Amniotic stem cell (primary cell): ENCODE measurements at places on chromosomes 7 and 10.

- DNase-seq: no peak
Observed at GRCh38 chr10:100748231-100749058, 3.1 kb downstream of the PAX2 start.

GRCh38 chr7:36262309-36263094 is 109.4 kb downstream of the EEPD1 start:
- no peak for DNase-seq

- no peak for DNase-seq
Observed at GRCh38 chr7:21160401-21160800, 267.5 kb upstream of the SP4 start.

DNA sequence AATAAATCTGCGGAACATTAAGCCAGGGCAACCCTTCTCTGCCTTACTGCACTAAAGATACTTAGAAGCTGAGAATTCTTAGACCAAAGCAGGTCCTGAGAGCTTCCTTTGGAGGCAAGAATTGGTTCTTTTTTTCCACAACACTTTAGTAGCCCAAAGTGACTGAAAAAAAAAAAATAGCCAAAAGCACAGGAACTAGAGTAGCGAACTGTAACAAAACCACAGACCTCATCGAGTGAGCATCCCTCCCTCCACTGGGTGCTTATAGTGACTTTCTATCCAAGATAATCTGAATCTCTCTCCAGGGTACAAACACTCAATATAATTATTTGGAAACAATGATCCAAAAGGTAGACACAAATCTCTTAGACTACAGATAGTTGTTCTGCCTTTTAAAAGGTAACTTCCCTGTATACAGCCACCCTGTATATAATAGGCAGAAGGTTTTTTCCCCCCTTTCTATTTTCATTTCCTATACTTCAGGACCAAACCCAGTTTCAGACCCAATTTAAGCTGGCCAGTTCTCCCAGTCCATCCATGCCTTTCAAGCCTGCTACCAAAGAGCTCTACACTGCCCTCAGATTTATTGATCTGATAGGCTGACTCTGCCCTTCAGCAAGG is 31.6 kb upstream of the KCNIP2 start:
- no peak for DNase-seq

GRCh38 chr7:19295376-19295775 is 150.2 kb upstream of the FERD3L start:
- DNase-seq: no peak

- no peak for DNase-seq
Observed at GRCh38 chr7:98178762-98179490, 32.3 kb upstream of the BHLHA15 start.

DNA sequence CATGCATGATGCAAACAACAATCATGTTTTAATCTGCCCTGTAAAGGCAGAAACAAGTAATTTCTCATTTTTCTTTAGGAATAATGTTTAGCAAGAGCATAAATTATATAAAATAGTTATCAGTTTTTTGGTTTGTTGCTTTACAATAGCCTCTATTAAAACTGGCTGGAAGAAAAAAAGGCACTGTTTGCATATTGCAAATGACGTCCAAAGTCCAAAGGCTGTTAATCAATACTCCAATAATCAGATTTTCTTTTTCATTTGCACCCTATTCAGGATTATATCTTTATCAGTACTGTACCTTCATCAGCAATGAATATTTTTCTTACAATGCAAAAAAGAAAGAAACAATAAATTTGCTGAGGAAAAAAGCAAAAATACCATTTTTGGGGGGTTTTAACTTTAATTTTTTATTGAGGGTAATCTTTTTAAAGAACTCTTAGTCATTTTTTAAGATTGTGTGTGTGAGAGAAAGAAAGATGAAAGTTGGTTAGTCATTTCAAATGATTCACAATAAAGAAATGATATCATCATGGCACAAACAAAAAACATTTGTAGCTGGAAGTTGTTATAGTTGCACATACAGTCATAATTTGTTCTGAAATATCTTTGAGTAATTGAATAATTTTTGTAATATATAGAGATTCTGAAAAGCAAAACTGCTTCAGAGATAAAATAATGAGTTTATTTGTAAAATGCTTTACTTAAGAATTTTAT is 44.4 kb upstream of the AKR1C2 start:
- no peak for DNase-seq

DNA sequence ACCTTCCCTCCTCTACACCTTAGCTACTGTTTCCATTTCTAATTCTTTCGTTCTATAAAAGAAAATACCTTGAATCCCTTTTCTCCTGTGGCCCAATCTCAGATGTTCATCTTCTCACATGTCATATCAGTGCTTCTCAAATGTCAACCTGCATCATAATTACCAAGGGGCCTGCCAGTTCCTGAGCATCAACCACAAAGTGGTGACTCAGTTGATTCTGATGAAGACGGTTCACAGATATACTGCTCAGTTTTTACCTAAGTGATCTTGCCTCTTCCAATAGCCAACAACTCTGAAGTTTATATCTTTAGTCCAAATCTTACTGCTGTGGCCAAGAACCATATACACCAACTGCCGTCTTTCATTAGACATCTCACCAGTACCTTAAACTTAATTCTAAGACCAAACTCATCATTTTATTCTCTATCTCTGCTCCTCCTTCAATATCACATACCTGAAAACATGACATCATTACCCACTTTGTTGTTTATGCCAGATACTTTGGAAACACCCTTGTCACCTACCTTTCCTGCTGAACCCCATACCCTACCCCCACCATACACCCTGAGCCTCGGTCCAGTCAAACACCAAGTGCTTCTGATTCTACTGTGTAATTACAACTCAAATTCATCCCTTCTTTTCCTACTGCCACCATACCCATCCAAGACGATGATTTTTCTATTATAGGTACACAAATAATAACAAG is 115.5 kb downstream of the LMBR1 start:
- no peak for DNase-seq

GRCh38 chr10:109019001-109019424 is 904.3 kb downstream of the XPNPEP1 start:
- DNase-seq: no peak

GRCh38 chr10:21437770-21438382 is 87.6 kb downstream of the SKIDA1 start:
- no peak for DNase-seq

DNA sequence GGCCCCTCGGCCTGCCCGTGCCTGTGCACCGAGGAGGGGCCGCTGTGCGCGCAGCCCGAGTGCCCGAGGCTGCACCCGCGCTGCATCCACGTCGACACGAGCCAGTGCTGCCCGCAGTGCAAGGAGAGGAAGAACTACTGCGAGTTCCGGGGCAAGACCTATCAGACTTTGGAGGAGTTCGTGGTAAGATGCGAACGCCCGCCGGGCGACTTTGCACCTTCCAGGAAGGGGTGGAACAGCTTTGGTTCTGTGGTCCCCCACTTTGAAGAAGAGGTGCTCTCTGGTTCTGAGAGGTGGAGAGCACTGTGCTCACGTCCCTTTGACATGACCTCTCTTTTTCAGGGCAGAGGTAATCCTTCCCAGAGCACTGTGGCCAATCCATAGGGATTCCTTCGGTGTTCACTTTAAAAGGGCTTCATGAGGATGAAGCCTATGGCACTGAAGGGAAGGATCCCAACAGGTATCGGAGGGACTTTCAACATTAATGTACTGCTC is 2.6 kb downstream of the VWC2 start:
- DNase-seq: no peak

- DNase-seq: no peak
Observed at GRCh38 chr10:31099664-31100063, 68.0 kb upstream of the ZNF438 start.

DNA sequence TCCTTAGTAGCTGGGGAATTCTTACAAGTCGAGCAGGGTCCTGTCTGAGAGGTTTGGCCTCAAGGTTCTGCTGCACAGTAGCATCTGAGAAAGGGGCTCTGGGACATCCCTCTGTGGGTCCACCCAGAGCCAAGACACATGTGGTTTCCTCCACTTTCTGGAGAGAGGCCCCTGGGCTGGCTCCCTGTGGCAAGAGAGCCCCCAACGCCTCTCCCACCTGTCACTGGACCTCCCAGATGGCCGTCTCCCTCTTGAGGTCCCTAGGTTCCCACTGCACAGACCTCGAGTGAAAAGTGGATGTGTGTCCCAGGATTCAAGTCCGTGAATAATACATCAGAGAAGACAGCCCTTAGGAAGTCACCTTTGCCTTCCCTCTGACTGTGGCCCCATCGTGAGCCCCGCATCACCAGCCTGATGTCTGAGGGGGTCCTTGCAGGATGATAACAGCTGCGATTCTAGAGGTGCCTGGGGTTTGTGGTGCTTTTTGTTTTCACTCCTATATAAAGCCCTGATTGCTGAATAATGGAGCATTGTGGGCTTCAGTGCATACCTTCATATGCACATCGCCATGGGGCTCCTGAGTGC is 319.0 kb downstream of the GLRX3 start:
- no peak for DNase-seq

DNA sequence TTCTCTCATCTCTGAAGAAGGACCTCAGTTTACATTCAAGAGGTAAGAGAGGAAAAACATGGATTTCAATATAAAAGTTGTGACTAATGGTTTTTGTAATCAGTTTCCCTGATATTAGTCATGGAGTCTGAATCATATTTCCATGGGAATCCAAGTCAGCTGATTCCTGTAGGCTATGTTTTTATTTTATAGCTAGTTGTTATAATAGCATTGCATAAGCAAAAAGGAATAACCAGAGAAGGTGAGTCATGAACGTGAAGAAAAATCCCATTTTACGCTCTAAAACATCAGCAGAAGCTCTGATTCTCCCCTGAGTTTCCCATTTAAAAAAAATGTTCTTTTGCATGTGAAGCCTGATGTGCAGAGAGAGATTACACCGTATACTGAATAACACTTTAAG is 299.3 kb downstream of the SFMBT2 start:
- DNase-seq: no peak

- DNase-seq: no peak
Observed at GRCh38 chr7:150377196-150377595, 1.9 kb upstream of the ZNF775 start.
